NCI-H187 (cell line): ENCODE measurements at places on chromosomes 7 and 10.

DNA sequence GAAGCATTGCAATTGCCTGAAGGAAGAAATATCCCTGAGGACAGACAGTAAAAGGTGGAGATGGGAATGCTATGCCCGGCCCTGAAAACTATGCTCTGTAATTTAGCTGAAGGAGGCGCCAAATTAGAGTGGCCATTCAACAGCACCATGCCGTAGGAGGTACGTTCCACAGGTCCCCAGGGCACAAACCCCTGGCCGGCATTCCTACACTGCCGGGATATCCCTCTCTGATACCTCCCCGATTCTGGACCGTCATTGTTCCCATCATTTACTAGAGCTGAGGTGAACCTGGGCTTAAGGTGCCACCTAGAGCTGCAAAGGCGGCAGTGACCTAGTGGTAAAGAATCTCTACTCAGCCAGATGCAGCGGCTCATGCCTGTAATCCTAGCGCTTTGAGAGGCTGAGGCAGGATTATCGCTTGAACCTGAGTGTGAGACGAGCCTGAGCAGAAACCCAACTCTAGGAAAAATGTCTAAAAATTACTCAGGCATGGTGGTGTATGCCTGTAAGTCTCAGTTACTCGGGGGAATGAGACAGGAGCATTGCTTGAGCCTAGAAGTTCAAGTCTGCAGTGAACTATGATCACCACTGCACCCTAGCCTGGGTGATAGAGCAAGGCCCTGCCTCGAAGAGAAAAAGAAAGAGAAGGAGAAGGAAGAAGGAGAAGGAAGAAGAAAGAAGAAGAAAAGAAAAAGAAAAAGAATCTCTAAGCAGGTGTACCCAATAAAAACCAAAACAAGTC lies 53.0 kb upstream of the TNKS2 start:
- DNase-seq: no peak

DNA sequence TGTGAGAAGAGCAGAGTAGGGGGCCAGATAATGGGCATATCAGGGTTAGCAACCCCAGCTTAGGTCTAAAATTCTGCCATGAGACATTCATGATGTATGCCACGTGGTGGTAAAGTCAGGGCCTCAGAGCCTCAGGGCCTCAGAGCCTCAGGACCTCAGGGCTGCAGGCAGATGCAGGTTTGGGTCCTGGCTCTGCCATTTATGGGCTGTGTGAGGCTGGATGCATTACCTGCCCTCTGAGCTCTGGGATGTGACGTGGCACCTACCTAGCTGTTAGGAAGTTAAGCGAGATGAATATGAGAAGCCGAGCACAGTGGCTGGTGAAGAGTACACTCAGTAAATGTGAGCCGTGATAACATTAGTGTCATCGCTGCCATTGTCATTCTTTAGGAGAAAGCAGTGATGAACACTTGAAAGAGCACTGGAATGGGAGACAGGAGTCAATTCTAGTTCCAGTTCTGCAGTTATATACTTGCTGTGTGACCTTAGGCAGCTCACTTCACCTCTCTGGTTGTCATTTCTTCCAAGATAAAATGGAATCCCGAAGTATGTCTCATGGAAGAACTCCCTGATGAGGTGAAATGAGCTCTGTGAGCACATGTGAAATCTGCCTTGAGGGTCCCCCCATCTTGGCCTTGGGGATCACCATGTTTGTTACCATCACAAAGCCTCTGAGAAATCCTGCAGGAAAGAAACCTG lies 127.2 kb downstream of the SH3PXD2A start:
- no peak for DNase-seq

- DNase-seq: no peak
These were observed 198.6 kb downstream of the TRIL start for GRCh38 chr7:28759475-28759971.

GRCh38 chr7:96085953-96086352 lies 235.9 kb downstream of the SLC25A13 start:
- DNase-seq: no peak

- no peak for DNase-seq
These were observed 203.1 kb upstream of the PCLO start for GRCh38 chr7:83365746-83366145.
